ENCODE measurements at places on chromosomes 2 and 18. TPM values are rescaled to one million over a fixed set of nuclear protein-coding genes. Genes with fewer than 3 reads are reported as not detected.

Gene ZNF521
- 149 TPM for total RNA-seq

Gene CMPK2
- total RNA-seq, result 0.26 TPM

Gene WNT10A
- not detected for total RNA-seq

Gene FBXO36
- 1.6 TPM for total RNA-seq

Gene CNGA3
- total RNA-seq, result not detected

Gene CHRND
- not detected for total RNA-seq

Gene CYP26B1
- under 0.01 TPM for total RNA-seq

Gene TAF4B
- total RNA-seq, result 0.76 TPM

Gene AFF3
- not detected for total RNA-seq

Gene IFIH1
- 4.3 TPM for total RNA-seq

Gene KCNG2
- total RNA-seq, result 0.43 TPM

Gene C2orf92
- 2.3 TPM for total RNA-seq

Gene ALK
- total RNA-seq, result not detected

Gene GALNT14
- not detected for total RNA-seq

Gene COLEC11
- total RNA-seq, result 0.65 TPM

Gene IL1RL1
- under 0.01 TPM for total RNA-seq

Gene DUSP2
- total RNA-seq, result 1.2 TPM

Gene CROCC2
- total RNA-seq, result not detected

Gene GRHL1
- 0.09 TPM for total RNA-seq

Gene DSC2
- 0.09 TPM for total RNA-seq

Gene GTF2A1L
- 0.09 TPM for total RNA-seq

Gene DNAJC5G
- total RNA-seq, result 0.60 TPM

Gene CHST10
- 7.6 TPM for total RNA-seq

Gene CRYGD
- not detected for total RNA-seq

Gene DPP10
- total RNA-seq, result under 0.01 TPM

Gene DSC3
- total RNA-seq, result 0.11 TPM

Gene IL1RN
- not detected for total RNA-seq

Gene SPOPL
- 17.2 TPM for total RNA-seq

Gene TWIST2
- 0.54 TPM for total RNA-seq

Gene BCL2
- total RNA-seq, result 2.1 TPM

Gene CAVIN2
- total RNA-seq, result 413 TPM

Gene FAM237A
- not detected for total RNA-seq

Gene DSG1
- total RNA-seq, result not detected

Gene POTEC
- not detected for total RNA-seq

Gene SLC16A14
- total RNA-seq, result 0.09 TPM

Gene RSAD2
- total RNA-seq, result under 0.01 TPM

Gene HRH4
- not detected for total RNA-seq

Gene MALL
- 11.7 TPM for total RNA-seq

Gene FOXI3
- not detected for total RNA-seq

Gene RGPD6
- 30.1 TPM for total RNA-seq

Gene SIGLEC15
- total RNA-seq, result not detected

Gene HOXD11
- 0.11 TPM for total RNA-seq

Gene PROKR1
- not detected for total RNA-seq

Gene AP1S3
- total RNA-seq, result 0.65 TPM

Gene MATN3
- total RNA-seq, result 0.52 TPM

Gene UCN
- total RNA-seq, result 0.34 TPM

Gene KIAA2012
- total RNA-seq, result not detected

Gene FSHR
- total RNA-seq, result not detected

Gene GKN1
- not detected for total RNA-seq

Gene HDAC4
- 18.5 TPM for total RNA-seq

Gene PLCD4
- 1.3 TPM for total RNA-seq

Gene LYG1
- total RNA-seq, result 0.34 TPM

Gene ATP6V1B1
- not detected for total RNA-seq

Gene TUBB8B
- total RNA-seq, result 0.11 TPM

All from dermis lymphatic vessel endothelial cell (primary cell).